NCI-H446 (cell line): ENCODE measurements at places on chromosomes 1 and 21.

DNA sequence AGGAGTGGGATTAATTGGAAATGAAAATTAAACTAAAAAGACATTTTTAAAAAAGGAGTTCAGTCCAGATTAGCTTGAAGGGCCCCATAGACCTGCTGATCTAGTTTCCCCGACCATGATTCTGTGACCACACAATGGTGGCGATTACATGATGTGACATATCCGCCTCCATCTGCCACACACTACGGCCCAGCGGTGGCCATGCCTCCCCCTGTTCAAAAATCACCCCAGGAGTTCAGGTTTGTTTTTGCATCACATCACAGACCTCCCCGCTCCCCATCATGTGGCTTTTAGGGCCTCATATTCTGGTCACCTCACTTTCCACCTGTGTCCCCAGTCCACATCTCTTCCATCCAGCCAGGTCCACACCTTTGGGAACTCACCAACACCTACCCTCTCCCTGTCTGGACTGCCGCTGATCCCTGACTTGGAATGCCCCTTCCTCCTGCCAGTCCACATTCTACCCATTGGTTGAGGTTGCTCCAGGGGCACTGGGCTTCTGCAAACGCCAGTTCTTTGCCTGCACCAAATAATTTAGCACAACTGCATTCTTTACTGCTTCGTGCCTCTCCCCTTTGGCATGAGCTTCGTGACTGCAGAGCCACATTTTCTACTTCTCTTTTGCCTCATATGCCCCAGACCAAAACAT is 38.9 kb downstream of the CD247 start:
- no peak for DNase-seq

- DNase-seq = no peak
Measured at GRCh38 chr1:221343607-221344006, 398.3 kb downstream of the DUSP10 start.

GRCh38 chr1:28249013-28249865 is 10.1 kb upstream of the SESN2 start:
- DNase-seq = peak; percentile 34

GRCh38 chr1:37323486-37324377 is 150.6 kb upstream of the ZC3H12A start:
- peak; percentile 70 for DNase-seq

DNA sequence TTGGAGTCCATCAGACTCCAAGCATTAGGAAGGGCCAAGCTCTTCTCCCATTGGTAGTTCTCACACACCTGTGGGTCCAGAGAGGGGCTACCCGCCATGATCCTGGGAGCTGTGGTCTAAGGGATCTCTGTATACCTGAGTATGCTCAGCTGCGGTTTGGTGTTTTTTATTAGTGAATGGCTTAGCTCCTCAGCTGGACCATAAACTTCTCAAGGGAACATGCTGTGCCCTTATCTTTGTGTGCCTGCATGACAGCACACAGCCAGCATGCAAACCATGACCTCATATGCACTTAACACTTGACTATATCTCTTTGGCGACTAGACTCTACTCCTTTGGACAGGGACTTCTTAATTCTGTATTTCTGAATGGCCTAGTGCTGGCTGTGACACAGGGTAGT is 94.5 kb downstream of the CD58 start:
- DNase-seq = no peak

- no peak for DNase-seq
Measured at GRCh38 chr21:34974162-34974981, 74.7 kb downstream of the RUNX1 start.

- no peak for DNase-seq
Measured at GRCh38 chr1:23726686-23727085, 16.6 kb upstream of the ELOA start.

DNA sequence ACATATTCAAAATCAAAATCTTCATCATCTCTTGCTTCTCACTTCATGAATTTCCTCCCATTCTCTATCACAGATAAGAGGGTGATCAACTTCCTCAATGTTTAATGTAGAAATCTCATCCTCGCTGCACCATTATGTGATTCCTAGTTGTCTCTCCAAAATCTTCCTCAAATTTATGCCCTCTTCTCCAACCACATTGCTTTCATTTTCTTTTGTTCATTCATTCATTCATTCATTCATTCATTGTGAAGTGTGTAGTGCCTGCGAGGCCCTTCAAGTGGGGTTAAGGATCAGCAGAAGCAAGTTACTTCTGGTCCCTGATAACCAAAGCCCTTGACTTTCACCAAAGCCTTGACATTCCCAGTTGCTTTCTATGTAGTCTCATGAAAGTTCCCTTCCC is 33.5 kb upstream of the HIVEP3 start:
- no peak for DNase-seq

DNA sequence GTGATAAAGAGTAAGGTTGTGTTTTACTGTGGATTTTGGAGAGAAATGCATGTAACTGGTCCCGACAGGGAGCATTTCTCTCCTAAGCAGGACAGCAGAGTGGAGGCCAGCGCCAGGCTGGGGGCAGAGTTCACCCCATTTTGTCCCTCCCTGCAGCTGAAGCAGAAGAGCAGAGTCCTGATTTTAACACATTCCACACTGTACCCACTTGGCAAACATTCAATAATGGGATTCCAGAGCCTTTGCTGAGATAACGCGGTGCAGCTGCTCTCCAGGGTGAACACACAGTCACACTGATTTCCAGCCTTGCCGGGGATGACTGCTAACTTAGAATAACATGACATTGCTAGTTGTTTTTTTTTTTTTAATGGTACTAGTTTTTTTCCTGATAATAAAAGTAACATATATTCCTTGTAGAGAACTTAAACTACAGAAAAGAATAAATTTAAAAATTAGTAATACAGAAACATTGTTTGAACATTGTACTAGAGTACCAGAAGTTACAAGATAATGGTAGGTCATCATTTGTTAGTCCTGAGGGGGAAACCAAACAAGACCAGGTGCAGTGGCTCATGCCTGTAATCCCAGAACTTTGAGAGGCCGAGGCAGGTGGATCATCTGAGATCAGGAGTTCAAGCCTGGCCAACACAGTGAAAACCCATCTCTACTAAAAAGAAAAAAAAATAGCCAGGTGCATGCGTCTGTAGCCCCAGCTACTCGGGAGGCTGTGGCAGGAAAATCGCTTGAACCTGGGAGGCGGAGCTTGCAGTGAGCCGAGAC is 77.2 kb downstream of the SCCPDH start:
- no peak for DNase-seq

DNA sequence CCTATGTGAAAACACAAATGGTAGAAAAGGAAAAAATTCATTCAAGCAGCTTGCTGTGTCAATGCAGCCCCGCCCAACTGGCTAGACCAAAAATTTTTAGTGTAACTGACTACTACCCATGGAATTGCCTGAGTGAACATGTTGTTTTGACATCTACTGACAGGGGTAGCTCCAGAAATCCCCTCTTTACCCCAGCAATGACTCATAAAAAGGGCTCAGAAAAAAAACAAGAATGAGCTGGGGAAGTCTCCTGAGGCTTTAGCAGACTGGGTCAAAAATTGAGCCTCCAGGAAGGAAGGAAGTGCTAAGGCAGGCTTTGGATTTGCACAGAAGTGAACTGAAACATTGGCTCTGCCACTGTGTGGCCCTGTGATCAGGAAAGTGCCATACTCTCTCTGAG is 24.4 kb upstream of the FGGY start:
- DNase-seq = no peak

DNA sequence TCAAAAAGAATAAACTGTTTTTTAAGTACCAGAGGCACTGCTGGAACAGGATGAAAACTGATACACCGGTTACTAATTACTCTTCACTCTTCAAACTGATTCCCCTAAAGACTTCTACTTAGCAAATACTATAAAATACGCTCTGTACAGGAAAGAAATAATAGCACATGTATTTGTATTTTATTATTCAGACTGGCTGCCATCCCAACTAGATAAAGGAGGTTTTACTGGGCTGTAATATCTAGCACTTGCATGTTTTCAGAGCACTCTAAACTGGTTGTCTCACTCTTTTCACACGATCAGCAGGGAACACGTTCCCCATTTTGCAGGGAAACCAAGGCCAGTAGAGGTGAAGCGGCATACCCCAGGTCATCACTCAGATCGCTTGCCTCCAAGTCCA is 9.2 kb downstream of the SMIM12 start:
- no peak for DNase-seq

DNA sequence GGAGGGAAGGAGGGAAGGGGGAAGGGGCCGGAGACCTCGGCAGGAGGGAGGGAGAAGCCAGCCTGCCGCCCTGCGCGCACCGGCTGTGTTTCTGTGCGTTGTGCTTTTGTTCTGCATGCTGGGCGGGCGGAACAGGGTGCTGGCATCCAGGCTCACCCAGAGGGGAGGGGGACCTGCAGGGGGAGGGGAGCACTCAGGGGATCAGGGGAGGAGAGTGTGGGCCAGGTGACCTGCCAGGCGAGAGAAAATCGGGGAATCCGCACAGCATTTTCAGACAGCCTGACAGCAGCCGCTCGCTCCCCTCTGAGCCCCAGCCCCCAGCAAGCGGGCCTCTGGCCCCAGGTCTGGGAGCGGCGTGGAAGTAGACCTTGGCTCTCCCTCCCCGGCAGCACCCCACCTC is 54.7 kb downstream of the RIPK4 start:
- no peak for DNase-seq

DNA sequence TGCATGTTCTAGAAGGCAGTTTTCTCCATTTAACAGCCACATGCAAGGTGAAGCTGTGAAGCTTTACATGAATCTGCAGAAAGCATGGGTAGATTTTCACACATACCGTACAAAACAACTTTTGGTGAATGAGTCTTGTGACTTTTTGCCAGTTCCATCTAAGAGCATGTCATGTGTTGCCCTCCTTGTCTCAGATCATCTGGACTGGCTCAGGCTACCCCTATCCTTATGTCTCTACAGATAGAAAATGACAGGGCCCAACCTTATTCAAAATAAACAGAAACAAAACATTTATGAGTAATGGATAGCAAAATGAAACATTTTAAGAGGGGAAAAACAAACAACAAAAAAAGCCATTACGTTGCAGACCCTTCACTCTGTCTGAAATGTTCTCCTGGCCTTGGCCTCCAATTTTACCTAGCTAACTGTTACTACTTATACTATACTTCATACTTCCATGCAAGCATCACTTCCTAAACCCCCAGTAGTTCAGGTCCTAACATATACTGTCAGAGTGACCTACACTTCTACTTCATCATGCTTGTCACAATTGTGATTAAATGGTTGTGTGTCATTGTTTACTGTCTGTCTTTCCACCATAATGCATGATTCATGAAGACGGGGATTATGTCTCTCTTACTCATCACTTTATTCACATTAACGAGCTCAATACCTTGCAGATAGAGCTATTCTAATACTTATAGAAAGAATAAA is 39.0 kb downstream of the LRRC8C start:
- DNase-seq = no peak

- DNase-seq = no peak
Measured at GRCh38 chr1:5829414-5829813, 162.8 kb downstream of the NPHP4 start.

DNA sequence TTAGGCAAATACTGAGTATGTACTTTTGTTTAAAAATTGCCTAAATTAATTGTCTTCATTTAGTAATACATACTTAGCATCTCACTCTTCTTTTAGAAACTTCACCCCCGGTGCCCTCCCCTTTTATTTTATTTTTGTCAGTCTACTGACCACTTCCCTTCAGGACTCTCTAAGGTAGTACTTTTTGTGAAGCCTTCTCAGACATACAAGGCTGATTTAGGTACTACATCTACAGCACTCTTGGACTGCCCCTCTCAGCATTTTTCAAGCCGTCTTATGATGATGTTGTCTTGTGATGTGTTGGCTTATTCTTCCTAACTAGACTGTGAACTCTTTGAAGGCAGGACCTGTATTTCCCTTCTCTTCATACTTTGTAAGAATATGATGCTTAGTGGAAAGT is 24.7 kb downstream of the RPS6KC1 start:
- no peak for DNase-seq

DNA sequence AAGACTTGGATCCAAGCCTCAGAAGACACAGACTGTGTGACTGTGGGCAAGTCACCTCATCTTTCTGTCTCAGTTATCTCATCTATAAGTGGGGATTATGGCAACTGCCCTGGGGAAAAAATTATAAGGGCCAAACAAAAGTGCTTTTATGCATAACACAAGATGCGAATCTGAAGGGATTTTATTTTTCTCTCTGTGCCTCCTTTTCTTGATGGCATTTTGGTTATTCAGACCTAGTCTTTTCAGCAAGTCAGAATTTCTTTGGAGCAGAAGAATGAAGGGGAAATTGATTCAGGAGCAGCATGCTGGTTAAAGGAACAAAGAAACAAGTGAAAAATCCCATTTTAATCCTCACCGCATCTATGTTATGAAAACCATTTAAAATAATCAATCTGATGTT is 86.9 kb downstream of the PBX1 start:
- DNase-seq = no peak

- peak; percentile 89 for DNase-seq
Measured at GRCh38 chr1:229363723-229364122, 20.9 kb upstream of the CCSAP start.
